ENCODE measurements at places on chromosomes 5 and 9.
A peak's percentile ranks its signal among the peaks of the same experiment; 100 is the strongest.

GRCh38 chr5:139649082-139649991 lies 1.2 kb downstream of the CXXC5 start:
- H3K4me3 ChIP-seq: peak overlapping the region; percentile 75
- peaks cover 33% of the 10 kb centered on the region for H3K27me3 ChIP-seq
- H3K36me3 ChIP-seq: peaks cover 5% of the 10 kb centered on the region
- ATAC-seq: no peak

GRCh38 chr5:173324115-173325001 lies 3.9 kb downstream of the STC2 start:
- ATAC-seq: no peak
- peaks cover 62% of the 10 kb centered on the region for H3K27me3 ChIP-seq
- H3K4me3 ChIP-seq: no peak overlapping the region
- H3K36me3 ChIP-seq: peaks cover 39% of the 10 kb centered on the region
- H3K27ac ChIP-seq: no peak overlapping the region
- H3K4me1 ChIP-seq: peaks cover 11% of the 10 kb centered on the region

GRCh38 chr5:1754531-1755220 lies 45.0 kb downstream of the MRPL36 start:
- H3K4me3 ChIP-seq: no peak overlapping the region
- H3K4me1 ChIP-seq: no peaks in the 10 kb centered on the region
- no peak for ATAC-seq

DNA sequence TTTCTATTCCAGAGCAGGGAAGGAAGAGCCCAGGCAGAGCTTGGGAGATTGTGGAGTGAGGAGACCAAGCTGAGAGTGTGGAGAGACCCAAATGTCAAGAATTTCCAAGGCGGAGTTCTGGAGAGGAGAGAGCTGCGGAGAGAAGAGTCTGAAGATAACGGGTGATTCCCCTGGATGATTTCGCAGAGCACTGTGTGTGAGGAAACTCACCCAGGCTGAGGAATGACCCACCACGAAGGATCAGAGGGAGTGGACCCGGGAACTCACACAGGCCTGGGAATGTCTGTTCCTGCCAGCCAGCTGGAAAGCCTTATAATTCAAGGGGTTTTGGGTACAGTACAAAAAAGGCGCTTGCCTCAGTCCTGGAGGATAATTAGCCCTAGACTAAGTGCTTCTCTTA lies 94.2 kb downstream of the WNK2 start:
- no peak for ATAC-seq
- H3K27me3 ChIP-seq: peaks cover 18% of the 10 kb centered on the region
- no peak overlapping the region for H3K27ac ChIP-seq
- H3K4me1 ChIP-seq: no peaks in the 10 kb centered on the region
- no peaks in the 10 kb centered on the region for H3K36me3 ChIP-seq
- no peak overlapping the region for H3K4me3 ChIP-seq

- no peak overlapping the region for H3K4me3 ChIP-seq
- H3K36me3 ChIP-seq: no peaks in the 10 kb centered on the region
- H3K27me3 ChIP-seq: no peaks in the 10 kb centered on the region
- H3K4me1 ChIP-seq: no peaks in the 10 kb centered on the region
- H3K27ac ChIP-seq: no peak overlapping the region
- ATAC-seq: no peak
Measured at GRCh38 chr9:127175764-127176163, 53.3 kb upstream of the ANGPTL2 start.

- peaks cover 15% of the 10 kb centered on the region for H3K27me3 ChIP-seq
- no peak overlapping the region for H3K27ac ChIP-seq
- H3K36me3 ChIP-seq: no peaks in the 10 kb centered on the region
- H3K4me3 ChIP-seq: no peak overlapping the region
- H3K4me1 ChIP-seq: peaks cover 8% of the 10 kb centered on the region
Measured at GRCh38 chr5:158860706-158861105, 239.0 kb downstream of the EBF1 start.

GRCh38 chr5:135514116-135514515 lies 21.6 kb downstream of the NEUROG1 start:
- no peak overlapping the region for H3K4me3 ChIP-seq
- ATAC-seq: no peak

DNA sequence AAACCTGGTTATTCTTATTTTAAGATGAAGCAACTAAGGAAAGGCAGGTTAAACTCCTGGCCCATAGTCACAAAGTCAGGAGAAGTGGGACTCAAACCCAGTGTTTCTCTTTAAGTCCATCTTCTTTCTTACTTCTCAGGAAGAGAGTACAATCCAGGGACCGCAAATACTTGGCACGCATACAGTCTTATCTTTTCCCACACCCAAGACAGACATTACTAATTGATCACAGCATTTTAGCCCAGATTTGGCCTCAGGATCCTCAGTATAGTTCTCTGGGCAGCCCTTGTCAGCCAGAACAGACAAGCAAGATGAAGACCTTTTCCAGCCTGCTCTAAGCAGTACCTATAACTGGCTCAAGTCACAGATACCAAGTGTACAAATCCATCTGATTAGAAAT lies 125.5 kb upstream of the RAI14 start:
- no peaks in the 10 kb centered on the region for H3K36me3 ChIP-seq
- ATAC-seq: no peak
- peaks cover 11% of the 10 kb centered on the region for H3K4me1 ChIP-seq

- peak; percentile 38 for ATAC-seq
- H3K4me1 ChIP-seq: no peaks in the 10 kb centered on the region
- peaks cover 5% of the 10 kb centered on the region for H3K36me3 ChIP-seq
- peak overlapping the region; percentile 30 for H3K4me3 ChIP-seq
- no peak overlapping the region for H3K27ac ChIP-seq
- peaks cover 62% of the 10 kb centered on the region for H3K27me3 ChIP-seq
Measured at GRCh38 chr9:35972093-35972492, 14.1 kb upstream of the OR2S2 start.

GRCh38 chr5:93209476-93209875 lies 371.5 kb downstream of the NR2F1-AS1 start:
- ATAC-seq: no peak
- no peak overlapping the region for H3K27ac ChIP-seq
- no peak overlapping the region for H3K4me3 ChIP-seq
- no peaks in the 10 kb centered on the region for H3K27me3 ChIP-seq

GRCh38 chr9:77456829-77457437 lies 191.2 kb downstream of the GNA14 start:
- peak; percentile 83 for ATAC-seq
- H3K27ac ChIP-seq: no peak overlapping the region
- peaks cover 16% of the 10 kb centered on the region for H3K4me1 ChIP-seq
- no peaks in the 10 kb centered on the region for H3K36me3 ChIP-seq

- no peaks in the 10 kb centered on the region for H3K4me1 ChIP-seq
- H3K4me3 ChIP-seq: no peak overlapping the region
- no peaks in the 10 kb centered on the region for H3K36me3 ChIP-seq
- H3K27ac ChIP-seq: no peak overlapping the region
- ATAC-seq: no peak
- peaks cover 9% of the 10 kb centered on the region for H3K27me3 ChIP-seq
Measured at GRCh38 chr5:159576902-159577301, 246.6 kb upstream of the IL12B start.

GRCh38 chr5:82387001-82387818 lies 109.1 kb upstream of the RPS23 start:
- H3K36me3 ChIP-seq: no peaks in the 10 kb centered on the region
- no peaks in the 10 kb centered on the region for H3K27me3 ChIP-seq
- ATAC-seq: no peak

DNA sequence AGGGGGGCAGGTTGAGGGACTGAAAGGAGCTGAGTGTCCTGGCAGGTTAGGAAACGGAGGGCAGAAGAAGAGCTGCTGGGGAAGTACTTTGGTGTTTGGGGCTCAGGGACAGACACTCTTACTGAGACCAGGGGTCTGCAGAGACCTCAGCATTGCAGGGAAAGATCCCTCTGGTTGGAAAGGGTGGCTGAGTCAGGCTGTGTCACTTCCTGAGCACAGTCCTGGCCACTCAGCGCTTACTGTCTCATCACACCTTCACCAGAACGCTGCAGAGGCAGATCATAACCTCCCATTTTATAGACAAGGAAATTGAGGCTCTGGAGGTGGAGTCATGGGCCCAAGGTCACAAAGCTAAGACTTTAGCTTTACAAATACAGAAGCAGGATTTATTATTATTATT lies 54.3 kb downstream of the LMX1B start:
- no peak overlapping the region for H3K4me3 ChIP-seq
- H3K27me3 ChIP-seq: peaks cover 26% of the 10 kb centered on the region
- no peak overlapping the region for H3K27ac ChIP-seq
- H3K4me1 ChIP-seq: no peaks in the 10 kb centered on the region

GRCh38 chr5:93100428-93100827 lies 480.6 kb downstream of the NR2F1-AS1 start:
- no peaks in the 10 kb centered on the region for H3K36me3 ChIP-seq
- no peaks in the 10 kb centered on the region for H3K27me3 ChIP-seq
- ATAC-seq: no peak
- H3K4me3 ChIP-seq: no peak overlapping the region
- no peak overlapping the region for H3K27ac ChIP-seq
- no peaks in the 10 kb centered on the region for H3K4me1 ChIP-seq

GRCh38 chr9:16623989-16624743 lies 246.3 kb downstream of the BNC2 start:
- H3K27ac ChIP-seq: no peak overlapping the region
- no peak overlapping the region for H3K4me3 ChIP-seq
- no peaks in the 10 kb centered on the region for H3K27me3 ChIP-seq
- H3K4me1 ChIP-seq: no peaks in the 10 kb centered on the region

- no peaks in the 10 kb centered on the region for H3K36me3 ChIP-seq
- no peak overlapping the region for H3K27ac ChIP-seq
- H3K4me3 ChIP-seq: no peak overlapping the region
- ATAC-seq: no peak
- peaks cover 21% of the 10 kb centered on the region for H3K27me3 ChIP-seq
Measured at GRCh38 chr5:135890296-135890695, 5.3 kb downstream of the IL9 start.

GRCh38 chr9:123091459-123091858 lies 58.0 kb downstream of the GPR21 start:
- no peaks in the 10 kb centered on the region for H3K4me1 ChIP-seq
- ATAC-seq: no peak
- H3K36me3 ChIP-seq: peaks cover 76% of the 10 kb centered on the region

DNA sequence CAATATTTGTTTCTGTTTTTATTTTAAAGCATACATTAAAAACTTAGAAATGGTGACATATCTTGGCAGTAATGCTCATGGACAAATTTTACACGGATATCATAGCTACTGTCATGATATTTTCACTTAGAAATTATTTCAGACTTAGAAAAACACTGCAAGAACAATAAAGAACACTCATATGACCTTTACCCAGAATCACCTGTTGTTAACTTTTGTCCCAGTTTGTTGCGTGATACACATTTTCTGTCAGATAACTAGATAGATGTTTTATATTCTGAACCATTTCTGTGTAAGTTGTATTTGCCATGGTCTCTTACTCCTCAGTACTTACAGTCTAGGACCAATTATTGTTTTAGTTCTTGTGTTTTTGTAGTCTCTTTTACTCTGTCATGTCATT lies 3.6 kb upstream of the LRRC70 start:
- no peak for ATAC-seq
- H3K4me1 ChIP-seq: peaks cover 24% of the 10 kb centered on the region
- peaks cover 4% of the 10 kb centered on the region for H3K36me3 ChIP-seq
- no peaks in the 10 kb centered on the region for H3K27me3 ChIP-seq

GRCh38 chr9:108049026-108049607 lies 559.5 kb upstream of the KLF4 start:
- no peak overlapping the region for H3K4me3 ChIP-seq
- no peaks in the 10 kb centered on the region for H3K4me1 ChIP-seq
- no peak overlapping the region for H3K27ac ChIP-seq
- no peaks in the 10 kb centered on the region for H3K36me3 ChIP-seq
- ATAC-seq: no peak

DNA sequence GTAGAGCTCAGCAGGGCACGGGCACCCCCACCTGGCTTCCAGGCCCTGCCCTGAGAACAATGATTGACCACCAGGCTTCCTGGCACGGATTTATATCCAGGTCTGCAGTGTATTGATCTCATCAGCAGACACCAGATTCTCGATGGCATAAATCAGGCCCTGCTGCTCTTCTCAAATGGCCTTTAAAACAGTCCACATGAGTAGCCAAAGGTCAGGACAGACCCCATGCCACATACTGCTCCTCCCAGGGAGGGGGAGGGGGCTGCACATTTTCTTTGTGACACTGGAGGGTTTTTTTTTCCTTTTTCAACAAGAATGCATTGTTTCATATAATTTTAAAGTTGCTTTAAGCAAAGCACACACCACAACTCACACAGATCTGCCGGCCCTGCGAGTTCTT lies 85.4 kb downstream of the SEMA4D start:
- H3K27ac ChIP-seq: peak overlapping the region; percentile 67
- no peaks in the 10 kb centered on the region for H3K27me3 ChIP-seq
- H3K36me3 ChIP-seq: peaks cover 98% of the 10 kb centered on the region
- H3K4me1 ChIP-seq: peaks cover 58% of the 10 kb centered on the region

DNA sequence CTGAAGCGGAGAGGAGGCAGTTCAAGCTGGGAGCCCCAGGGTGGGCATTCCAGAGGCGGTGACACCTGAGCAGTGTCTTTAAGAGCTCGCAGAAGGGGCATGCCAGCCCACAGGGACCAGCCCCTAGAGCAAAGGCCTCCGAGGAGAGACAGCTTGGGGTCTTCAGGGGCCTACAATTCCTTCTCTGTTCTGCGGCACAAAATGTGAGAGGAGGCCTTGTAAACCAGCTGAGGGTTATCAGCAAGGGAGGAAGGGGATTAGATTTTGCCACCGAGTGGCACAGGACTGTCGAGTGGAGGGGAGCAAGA lies 505 bp upstream of the SIGMAR1 start:
- no peaks in the 10 kb centered on the region for H3K27me3 ChIP-seq
- H3K27ac ChIP-seq: peak overlapping the region; percentile 98
- H3K4me3 ChIP-seq: peak overlapping the region; percentile 92
- no peak for ATAC-seq
- peaks cover 17% of the 10 kb centered on the region for H3K4me1 ChIP-seq
- H3K36me3 ChIP-seq: peaks cover 32% of the 10 kb centered on the region

GRCh38 chr5:172477466-172477865 lies 23.1 kb upstream of the SH3PXD2B start:
- H3K27me3 ChIP-seq: peaks cover 13% of the 10 kb centered on the region
- H3K36me3 ChIP-seq: no peaks in the 10 kb centered on the region
- no peaks in the 10 kb centered on the region for H3K4me1 ChIP-seq
- no peak overlapping the region for H3K27ac ChIP-seq
